Ascending aorta (tissue), 2 donors: ENCODE measurements at places on chromosomes 3 and 15. TPM values are rescaled to one million over a fixed set of nuclear protein-coding genes. Genes with fewer than 3 reads are reported as not detected.

Gene TRA2B
- 138 TPM for total RNA-seq

DNA sequence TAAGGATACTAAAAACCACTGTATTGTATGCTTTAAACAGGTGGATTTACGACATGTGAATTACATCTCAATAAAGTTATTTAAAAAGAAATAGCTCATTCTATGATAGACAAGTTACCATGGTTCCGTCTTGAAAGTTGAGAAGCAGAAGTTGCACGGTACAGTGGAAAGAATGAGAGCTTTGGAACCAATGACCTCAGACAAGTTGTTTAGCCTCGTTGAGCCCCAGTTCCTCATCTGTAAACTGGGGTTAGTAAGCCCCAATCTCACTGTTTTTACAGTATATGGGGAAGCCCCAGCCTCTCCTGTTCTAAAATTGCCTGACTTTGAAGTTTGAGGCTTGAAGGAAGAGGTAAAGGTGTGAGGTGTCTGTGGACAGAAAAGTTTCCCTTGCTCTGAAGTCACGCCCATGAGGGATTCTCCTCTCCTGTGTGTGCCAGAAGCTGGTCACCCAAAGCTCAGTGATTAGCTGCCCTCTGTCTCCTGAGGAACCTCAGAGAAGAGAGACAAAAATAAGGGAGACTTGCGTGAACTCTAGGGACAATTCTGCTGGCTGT lies 10.0 kb downstream of the CRYGS start:
- DNase-seq: no peak
- no peaks in the 10 kb centered on the region for H3K27me3 ChIP-seq
- no peak overlapping the region for H3K4me3 ChIP-seq
- H3K27ac ChIP-seq: no peak overlapping the region
- no peaks in the 10 kb centered on the region for H3K36me3 ChIP-seq

DNA sequence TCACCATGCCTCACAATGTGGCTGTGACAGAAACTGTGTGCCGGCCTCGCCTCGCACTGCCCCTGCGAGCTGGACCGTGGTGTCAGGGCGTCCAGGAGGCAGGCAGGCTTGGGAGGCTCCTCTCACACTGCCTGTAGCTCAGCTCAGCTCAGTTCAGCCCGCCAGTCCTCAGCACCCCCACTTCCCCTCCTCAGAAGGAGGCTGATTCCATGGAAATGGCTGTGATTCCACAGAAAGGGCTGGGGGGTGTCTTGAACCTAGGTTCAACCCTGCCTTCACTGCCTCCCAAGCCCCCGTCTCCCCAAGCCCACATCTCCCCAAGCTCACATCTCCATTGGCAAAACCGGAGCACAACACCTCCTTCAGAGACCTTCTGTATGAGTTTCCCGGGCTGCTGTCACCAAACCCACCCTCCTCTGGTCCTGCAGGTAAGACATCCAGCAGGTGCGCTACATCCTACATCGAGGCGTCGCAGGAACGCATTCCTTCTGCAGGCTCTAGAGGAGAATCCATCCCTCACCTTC lies 94.0 kb downstream of the OCA2 start:
- H3K36me3 ChIP-seq: peaks cover 10% of the 10 kb centered on the region
- no peak for DNase-seq
- H3K27me3 ChIP-seq: no peaks in the 10 kb centered on the region

DNA sequence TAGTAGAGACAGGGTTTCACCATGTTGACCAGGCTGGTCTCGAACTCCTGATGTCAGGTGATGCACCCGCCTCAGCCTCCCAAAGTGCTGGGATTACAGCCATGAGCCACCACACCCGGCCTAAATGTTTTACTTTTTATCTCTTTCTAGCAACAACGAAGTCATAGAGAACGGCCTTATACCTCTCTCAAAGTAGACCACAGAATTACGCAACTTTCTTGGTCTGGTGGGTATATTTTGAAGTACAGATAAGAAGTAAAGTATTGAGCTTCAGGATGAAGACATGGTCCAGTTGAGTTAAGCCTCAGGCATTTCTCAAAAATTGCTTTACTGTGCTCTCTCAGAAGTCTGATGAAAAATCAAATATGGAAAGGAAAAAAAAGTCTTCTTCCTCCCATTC lies 30.6 kb downstream of the FAM240A start:
- H3K4me3 ChIP-seq: no peak overlapping the region
- H3K27ac ChIP-seq: no peak overlapping the region
- H3K36me3 ChIP-seq: no peaks in the 10 kb centered on the region
- DNase-seq: no peak

DNA sequence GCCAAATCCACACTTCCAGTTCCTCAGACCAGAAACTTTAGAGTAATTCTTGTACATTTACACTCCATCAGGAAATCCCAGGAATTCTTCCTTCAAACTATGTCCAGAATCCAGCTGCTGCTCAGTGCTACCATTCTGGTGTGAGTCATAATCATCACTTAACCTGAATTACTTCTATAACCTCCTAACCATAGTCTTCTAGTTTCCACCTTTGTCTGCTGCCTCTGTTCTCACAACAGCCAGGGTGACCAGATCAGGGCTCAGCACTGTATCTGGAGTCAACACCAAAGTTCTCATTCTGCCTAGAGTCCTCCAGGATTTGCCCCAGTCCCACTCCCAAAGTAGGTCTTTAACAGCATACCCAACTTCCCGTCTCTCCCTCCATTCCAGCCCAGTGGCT lies 3.4 kb downstream of the CLDND1 start:
- peaks cover 2% of the 10 kb centered on the region for H3K4me1 ChIP-seq
- no peak overlapping the region for H3K4me3 ChIP-seq
- H3K27ac ChIP-seq: no peak overlapping the region
